PC-9 (cell line): ENCODE measurements at places on chromosomes 4 and X.

GRCh38 chrX:136065044-136065671, 79.9 kb downstream of the SLC9A6 start:
- DNase-seq: peak; percentile 16

GRCh38 chr4:62209757-62210485, 1009.8 kb downstream of the ADGRL3 start:
- no peak for DNase-seq

DNA sequence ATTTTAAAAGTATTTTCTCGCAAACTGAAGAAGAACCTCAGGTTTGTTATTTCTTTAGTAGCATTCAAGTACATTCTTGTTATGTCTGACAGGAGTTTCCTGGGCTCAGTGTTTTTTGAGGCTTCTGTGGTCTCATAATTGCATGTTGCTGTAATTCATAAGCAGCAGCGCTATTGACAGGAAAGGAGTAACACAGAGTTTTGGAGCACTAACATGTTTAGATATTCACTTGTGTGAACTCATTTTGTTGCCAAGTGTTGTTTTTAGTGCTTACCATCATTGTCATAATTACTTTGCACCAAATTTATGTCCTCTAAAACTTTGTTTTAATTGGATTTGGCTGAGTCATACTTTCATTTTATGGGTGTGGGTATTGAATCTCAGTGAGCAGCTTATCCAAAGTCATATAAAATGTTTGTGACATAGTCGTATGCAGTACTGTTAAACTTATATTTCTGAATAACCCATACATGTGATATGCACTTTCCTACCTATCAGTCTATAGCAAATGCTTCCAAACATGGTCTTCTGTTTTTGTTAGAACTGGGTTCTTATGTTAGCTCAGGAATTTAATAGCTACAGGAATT, 358.7 kb upstream of the CTSO start:
- no peak for DNase-seq

DNA sequence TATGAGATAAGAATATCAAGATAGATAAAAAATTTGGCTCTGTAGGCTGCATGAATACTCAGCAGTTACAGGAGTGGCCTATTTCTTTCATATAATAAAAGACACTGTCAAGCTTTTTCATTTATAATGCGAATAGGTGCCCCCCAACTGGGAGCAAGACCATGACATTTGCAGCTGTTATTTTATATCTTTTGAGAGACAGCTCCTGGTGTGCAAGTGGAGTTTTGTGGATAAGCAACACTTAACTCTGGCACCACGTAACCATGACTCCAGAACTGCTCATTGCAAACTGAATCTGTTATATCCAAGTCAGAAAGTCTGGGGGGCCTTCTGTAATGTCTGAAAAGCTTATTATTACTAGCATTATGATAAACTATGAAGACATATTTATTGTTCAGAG, 1372.4 kb downstream of the C4orf33 start:
- no peak for DNase-seq

GRCh38 chr4:56200275-56200674, 187.0 kb downstream of the AASDH start:
- DNase-seq: no peak

DNA sequence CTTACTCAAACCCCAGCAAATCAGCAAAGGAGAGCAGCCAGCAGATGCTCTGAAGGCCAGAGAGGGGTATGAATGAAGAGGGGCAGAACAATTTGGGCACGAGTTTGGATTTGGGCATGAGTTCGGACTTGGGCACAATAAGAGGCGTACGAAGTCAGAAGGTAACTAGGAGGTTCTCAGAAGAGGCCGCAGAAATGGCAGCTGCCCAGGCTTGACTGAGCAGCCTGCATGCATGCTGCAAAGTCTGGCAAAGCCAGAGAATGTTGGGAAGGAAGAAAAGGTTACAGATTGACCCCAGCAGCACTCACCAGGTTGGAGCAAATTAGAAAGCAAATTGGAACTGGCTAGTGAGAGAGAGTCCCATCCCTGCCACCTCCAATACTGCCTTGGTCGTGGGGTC, 15.2 kb downstream of the CCDC149 start:
- no peak for DNase-seq

GRCh38 chr4:43296946-43297528, 404.5 kb downstream of the GRXCR1 start:
- no peak for DNase-seq

DNA sequence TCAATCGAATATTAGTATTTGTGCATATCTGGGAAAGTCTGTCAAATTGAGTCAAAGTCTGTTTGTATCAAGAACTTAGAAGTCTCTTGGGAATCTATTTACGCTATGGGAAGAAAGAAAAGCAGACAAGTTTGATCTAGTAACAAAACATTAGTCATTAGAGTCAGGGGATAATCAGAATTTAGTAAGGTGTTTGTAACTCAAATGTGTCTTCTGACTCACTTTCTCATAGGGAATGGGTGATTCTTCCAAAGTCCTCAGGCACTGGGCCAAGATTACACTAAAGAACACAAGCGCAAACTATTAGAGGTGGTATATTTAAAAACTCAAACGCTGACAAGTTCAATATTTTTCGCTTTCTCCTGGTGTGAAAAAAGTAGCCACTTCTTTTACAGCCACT, 926.5 kb downstream of the PDHA2 start:
- DNase-seq: no peak

DNA sequence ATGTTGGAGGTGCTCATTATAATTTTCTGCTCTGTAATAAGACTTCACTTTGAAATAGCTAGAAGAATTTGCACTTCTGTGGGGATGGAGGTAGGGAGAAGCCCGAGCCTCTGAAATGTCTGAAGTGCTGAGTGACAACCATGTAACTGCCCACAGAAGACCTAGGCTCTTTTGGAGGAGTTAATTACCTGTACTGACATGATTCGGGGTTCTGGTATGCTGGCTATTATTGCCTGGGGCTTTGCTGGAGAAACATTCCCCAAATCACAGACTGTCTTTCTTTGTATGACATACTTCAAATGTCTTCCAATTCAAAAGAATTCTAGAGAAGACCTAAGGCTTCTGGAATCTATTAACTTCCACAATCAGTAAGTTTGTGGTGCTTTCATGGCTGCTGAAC, 211.2 kb upstream of the POF1B start:
- no peak for DNase-seq

DNA sequence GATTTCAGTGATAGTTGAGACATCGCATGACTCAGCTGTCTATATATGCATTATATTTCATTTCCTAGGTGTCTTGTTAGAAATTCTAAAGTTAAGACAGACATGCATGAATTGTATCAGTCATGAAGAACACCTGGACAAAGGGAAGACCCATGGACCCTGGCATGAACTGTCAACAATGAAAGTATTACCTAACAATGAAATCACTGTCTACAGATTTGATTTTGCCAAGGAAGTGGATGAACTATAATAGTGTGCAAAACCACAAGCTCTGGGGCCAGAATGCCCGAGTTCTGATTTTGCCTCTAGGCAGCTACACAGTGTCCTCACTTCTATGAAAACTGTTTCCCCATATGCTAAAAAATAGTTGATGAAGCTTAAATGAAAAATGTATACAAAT, 386.1 kb downstream of the NLGN4X start:
- no peak for DNase-seq

GRCh38 chr4:11514779-11515419, 86.2 kb upstream of the HS3ST1 start:
- DNase-seq: no peak

DNA sequence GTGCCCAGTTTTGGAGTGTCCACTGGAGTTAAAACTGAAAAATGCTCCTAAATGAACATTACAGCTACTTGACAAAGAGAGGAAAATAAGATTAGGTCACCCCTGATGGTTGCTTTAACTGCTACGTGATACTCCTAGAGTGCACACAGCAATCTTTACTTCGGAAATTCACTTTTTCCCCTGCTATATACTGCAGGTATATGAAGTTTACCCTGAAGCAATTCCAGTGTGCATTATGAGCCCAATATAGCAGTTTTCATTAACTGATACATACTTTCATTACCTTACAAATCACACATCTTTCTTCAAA, 773 bp upstream of the ZNF827 start:
- DNase-seq: no peak

- DNase-seq: no peak
These were observed 130.4 kb upstream of the PAK3 start for GRCh38 chrX:110965409-110966090.

DNA sequence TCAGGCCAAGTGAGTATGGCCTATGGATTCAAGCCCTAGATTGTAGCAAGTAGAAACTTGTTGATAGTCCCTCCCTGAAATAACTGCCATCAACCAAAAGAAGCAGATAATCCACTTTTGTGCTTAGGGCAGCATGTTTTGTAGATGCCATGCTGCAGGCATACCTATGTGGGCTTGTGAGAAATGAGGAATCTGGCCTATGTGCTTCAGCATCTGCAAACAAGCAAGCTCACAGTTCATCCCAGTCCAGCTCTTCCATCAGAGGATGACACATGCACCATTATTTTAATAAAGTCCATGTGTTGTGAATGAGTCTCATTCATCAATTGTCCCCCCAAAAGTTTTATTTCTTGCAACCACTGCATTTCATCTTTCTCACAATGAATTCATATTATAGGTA, 421.9 kb upstream of the DIPK2B start:
- DNase-seq: no peak

DNA sequence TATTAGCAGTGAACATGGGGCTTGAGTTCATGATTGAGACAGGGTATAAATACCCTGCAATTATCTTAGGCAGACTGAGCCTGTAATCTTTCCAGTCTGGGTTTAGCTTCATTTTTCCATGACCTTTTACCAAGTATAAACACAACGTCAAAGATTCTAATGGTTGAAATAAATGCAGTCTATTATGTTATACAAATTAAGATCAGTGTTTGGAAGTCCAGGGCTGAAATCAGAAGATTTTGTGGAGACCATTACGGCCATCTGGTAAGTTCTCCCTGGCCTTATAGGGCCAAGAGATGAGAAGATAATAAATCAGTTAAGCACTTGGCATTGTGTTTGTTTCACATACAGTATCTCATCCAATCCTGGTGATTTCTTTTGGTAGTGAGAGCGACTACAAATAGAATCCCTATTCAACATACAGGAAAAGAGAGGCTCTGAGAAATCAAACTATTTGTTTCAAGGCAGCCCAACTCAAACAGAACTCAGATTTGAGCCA, 425.8 kb downstream of the PACRGL start:
- no peak for DNase-seq

GRCh38 chr4:152209772-152210493, 326.0 kb downstream of the FBXW7 start:
- no peak for DNase-seq

DNA sequence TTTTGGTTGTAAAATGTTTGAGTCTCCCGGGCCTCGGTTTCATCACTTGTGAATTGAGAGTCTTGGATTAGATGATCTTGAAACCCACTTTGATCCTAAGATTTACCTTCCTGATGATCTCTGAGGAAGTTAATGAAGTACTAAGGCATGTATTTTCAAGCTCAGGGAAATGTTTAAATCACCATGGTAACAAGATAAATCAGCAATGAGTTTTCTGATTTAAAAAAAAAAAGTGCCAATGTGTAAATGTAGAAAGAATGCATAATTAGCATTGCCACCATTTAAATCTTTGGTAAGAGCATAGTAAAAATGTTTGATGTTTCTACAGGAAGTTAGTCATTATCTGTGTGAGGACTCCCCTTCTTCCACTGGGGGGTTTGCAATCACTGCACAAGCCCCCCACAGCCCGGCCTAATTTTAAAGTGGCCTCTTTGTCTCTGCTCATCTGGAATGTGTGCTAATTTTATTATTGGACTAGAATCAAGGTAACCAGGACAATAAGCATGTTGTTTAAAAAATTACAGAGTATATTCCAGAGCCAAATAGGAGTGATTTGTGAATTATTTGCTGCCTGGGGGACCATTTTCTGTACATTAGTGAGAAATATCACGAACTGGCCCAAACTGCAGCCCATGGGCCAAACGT, 93.6 kb downstream of the SLC34A2 start:
- DNase-seq: no peak

DNA sequence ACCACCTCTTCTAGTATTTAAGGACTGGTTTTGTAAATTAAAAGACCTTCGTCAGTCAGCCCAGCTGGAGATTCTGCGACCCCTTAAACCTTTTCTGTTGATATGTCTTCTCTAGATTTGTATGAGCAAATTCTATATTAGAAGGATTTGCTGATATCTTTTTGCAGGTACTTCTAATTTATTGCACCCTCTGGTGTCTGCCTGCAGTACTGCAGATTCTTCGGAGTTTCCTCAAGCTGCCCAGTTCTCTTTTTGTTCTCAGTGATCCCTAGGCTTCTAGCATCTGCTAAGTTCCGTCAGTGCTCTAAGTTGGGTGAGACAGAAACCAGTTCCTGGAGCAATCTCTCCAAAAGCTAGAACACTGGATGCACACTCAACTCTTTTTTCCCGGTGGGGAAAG, 545.2 kb downstream of the C4orf33 start:
- peak; percentile 29 for DNase-seq

- DNase-seq: no peak
These were observed 19.1 kb downstream of the FGF2 start for GRCh38 chr4:122845760-122846159.

DNA sequence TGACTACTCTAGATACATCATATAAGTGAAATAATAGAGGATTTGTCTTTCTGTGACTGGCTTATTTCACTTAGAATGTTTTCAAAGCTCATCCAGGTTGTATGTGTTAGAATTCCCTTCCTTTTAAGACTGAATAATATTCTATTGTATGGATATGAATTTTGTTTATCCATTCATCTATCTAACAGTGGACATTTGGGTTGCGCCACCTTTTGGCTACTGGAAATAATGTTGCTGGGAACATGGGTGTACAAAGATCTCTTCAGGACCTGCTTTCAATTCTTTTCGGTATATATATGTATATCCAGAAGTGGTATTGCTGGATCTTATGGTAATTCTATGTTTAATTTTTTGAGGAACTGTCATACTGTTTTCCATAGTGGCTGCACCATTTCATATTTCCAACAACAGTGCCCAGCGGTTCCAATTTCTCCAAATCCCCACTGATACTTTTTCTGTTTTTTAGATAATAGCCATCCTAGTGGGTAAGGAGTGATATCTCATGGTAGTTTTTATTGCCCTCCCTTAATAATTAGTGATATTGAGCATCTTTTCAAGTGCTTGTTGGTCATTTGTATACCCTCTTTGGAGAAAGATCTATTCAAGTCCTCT, 3.4 kb upstream of the SCD5 start:
- DNase-seq: peak; percentile 18

GRCh38 chr4:82951196-82951595, 50.7 kb downstream of the THAP9 start:
- no peak for DNase-seq

- no peak for DNase-seq
These were observed 533.9 kb downstream of the FSTL5 start for GRCh38 chr4:161629694-161630441.

DNA sequence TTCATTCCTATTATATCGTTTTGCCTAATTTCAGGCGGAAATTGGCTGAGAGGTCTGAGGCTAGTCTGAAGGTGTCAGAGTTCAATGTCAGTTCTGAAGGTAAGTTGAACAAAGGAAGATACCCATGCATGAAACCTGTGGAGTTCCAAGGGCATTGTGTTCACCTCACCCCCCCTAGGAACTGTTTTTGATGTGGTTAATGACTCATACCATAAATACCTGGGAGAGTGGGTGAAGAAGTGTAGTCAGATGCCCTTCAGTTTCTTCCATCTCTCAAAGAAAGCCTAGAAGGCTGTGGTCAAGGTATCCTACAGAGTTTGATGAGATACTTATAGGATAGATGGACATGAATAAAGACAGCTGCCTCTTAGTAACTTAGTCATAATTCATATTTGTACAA, 2.7 kb downstream of the UTP14A start:
- DNase-seq: no peak

GRCh38 chr4:95362906-95363558, 185.7 kb downstream of the UNC5C start:
- no peak for DNase-seq
